ENCODE measurements at places on chromosomes 4 and X. TPM values are rescaled to one million over a fixed set of nuclear protein-coding genes. Genes with fewer than 3 reads are reported as not detected.

- DNase-seq: no peak
- no peaks in the 10 kb centered on the region for H3K36me3 ChIP-seq
- no peak overlapping the region for H3K27ac ChIP-seq
- H3K4me3 ChIP-seq: no peak overlapping the region
- peaks cover 10% of the 10 kb centered on the region for H3K4me1 ChIP-seq
Observed at GRCh38 chr4:100165809-100166208, 24.5 kb downstream of the DDIT4L start.

DNA sequence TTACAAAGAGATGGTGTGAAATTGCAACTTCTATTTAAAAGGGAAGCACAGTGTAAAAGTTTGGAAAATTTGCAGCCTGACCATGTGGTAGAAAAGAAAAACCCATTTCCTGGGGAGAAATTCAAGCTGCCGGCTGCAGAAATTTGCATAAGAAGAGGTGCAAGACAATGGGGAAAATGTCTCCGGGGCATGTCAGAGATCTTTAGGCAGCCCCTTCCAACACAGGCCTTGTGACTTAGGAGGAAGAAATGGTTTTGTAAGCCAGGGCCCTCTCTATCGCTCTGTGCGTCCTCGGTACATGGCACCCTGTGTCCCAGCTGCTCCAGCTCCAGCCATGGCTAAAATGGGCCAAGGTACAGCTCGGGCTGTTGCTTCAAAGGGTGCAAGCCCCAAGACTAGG, 40.4 kb downstream of the CCDC158 start:
- H3K27me3 ChIP-seq: no peaks in the 10 kb centered on the region
- peak overlapping the region; percentile 67 for H3K27ac ChIP-seq
- DNase-seq: peak; percentile 78

DNA sequence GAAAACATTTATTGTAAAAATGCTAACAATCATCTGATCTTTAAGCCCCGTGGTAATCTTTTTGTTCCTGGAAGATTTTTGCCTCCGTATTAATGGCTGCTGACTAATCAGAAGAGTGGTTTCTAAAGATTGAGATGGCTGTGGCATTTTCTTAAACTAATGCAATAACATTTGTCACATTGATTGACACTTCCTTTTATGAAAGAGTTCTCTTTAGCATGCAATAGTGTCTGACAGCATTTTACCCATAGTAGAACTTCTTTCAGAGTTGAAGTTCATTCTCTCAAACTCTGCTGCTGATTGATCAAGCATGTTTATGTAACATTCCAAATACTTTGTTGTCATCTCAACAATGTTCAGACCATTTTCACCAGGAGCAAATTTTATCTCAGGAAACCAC, 26.8 kb upstream of the UGT2B4 start:
- H3K27me3 ChIP-seq: no peaks in the 10 kb centered on the region
- H3K36me3 ChIP-seq: 0 out of 2 replicates have a peak, but pooled peaks cover 6% of the 10 kb centered on the region
- no peak overlapping the region for H3K4me3 ChIP-seq

- H3K4me3 ChIP-seq: no peak overlapping the region
- H3K4me1 ChIP-seq: no peaks in the 10 kb centered on the region
- no peak for DNase-seq
- no peaks in the 10 kb centered on the region for H3K36me3 ChIP-seq
- H3K27me3 ChIP-seq: peaks cover 10% of the 10 kb centered on the region
- H3K27ac ChIP-seq: no peak overlapping the region
Observed at GRCh38 chrX:38558686-38559085, 2.7 kb upstream of the TSPAN7 start.

DNA sequence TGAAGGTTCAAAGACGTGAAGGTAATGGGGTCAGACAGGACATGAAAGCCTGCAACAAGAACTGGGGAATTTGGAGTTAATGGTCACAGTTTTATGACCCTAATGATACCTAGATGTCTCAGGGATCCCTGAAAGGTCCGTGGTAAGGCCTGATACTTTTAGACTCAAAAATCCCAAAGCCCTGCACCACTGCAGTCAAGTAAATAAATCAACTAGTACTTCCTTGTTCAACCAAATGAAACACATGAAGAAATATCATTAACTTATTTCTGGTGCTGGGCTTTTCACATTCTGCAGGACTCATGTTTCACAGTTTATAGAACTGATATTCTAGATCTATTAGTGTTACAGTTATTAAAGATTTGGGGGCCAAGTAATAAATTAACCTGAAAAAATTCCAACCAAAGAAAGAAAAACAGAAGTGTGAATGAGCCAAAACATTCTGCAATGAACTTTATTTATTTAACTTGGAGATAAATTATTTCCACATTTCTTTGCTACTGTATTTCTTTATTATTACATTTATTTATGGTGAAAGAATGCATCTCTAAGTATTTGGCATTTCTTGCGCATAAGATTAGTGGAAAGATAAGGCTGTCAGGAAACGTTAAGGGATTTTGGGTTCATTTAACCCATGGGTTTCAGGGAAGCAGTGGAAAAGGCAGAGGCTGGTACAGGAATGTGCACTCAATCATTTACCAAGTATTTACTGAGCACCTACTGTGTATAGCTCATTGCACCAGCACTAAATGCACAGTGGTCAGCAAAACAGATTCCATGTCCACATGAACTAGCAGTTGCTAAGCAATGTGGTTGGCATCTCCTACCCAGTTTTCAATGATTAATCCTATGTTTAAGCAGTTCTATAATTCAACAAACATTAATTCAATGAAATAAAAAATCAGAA, 8.7 kb downstream of the WDFY3 start:
- peaks cover 64% of the 10 kb centered on the region for H3K4me1 ChIP-seq
- no peak for DNase-seq
- peak overlapping the region; percentile 20 for H3K27ac ChIP-seq
- no peaks in the 10 kb centered on the region for H3K36me3 ChIP-seq
- no peaks in the 10 kb centered on the region for H3K27me3 ChIP-seq

DNA sequence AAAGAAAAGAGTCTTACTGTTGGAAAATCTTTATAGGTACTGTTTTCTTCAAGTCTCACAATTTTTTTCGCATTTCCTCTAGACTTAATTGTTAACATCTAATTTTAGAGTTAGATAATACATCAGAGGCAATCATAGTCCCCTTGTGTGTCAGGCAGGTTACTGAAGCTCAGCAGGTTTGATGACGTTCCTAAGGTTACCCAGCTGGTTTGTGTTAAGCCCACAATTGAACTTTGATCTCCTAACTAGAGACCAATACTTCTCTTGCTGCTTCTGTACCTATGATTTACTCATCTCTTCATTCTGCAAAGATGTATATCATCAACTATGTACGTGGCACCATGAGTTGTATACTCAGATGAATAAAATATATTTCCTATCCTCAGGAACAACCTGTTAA, 131.6 kb upstream of the STIM2 start:
- no peak overlapping the region for H3K27ac ChIP-seq
- no peaks in the 10 kb centered on the region for H3K36me3 ChIP-seq

- no peak for DNase-seq
- H3K27ac ChIP-seq: no peak overlapping the region
- no peak overlapping the region for H3K4me3 ChIP-seq
- H3K27me3 ChIP-seq: no peaks in the 10 kb centered on the region
Observed at GRCh38 chr4:125666635-125667034, 351.9 kb downstream of the FAT4 start.

DNA sequence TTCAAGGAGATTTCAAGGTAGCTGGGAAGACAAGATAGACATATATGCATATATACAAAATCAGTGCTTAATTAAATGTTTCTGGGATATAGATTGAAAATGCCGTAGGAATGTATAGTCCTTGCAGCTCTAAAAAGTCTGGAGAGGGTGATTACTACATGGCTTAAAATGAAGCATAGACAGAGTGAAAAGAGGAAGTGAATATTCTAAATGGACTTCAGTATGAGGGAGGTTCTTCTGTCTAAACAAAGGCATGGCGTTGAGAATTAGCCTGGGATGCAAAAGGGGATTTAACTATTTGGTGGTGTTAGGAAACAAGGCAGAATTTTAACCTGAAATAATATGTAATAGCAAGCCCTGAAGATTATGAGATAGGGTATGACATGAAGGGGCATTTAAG, 141.5 kb upstream of the FRMPD4 start:
- no peaks in the 10 kb centered on the region for H3K27me3 ChIP-seq
- DNase-seq: no peak
- no peak overlapping the region for H3K27ac ChIP-seq
- H3K36me3 ChIP-seq: no peaks in the 10 kb centered on the region
- H3K4me3 ChIP-seq: no peak overlapping the region

DNA sequence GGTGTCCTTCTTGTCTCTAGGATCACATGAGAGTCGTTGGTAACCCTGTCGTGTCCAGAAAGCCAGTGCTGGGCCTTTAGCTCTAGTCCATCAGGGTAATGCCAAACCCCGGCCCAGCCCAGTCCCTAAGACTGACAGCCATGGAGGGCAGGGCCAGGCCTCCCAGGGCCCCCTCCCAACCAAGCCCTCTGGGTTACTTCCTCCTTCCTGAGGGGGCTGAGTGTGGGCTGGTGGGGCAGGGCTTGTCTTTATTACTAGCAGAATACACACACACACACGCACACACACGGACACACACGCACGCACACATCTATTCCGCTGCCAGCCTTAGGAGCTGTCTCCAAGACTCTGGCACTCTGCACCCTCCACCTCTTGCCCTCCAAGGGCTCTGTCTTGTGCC, 35.6 kb upstream of the CDKN2AIP start:
- no peak overlapping the region for H3K4me3 ChIP-seq
- no peaks in the 10 kb centered on the region for H3K4me1 ChIP-seq
- no peaks in the 10 kb centered on the region for H3K27me3 ChIP-seq
- no peaks in the 10 kb centered on the region for H3K36me3 ChIP-seq
- DNase-seq: no peak

DNA sequence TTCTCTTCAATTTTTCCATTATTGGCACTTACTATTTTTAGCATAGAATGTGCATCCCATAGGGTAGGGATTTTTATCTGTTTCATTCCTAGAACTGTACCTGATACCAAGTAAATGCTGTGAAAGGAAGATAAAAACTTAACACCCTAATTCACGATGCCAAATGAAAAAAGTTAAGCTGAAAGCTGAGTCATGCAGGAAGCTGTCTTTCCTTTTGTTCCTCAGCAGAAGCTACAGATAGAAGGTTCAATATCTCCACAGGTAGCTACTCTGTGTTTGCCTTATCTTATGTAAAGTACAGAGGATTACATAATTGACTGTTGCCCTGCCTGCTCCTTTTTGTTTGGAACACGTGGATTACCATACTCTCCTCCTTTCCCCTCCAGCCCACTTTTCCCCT, 77.0 kb downstream of the LRP2BP start:
- peak; percentile 86 for DNase-seq
- H3K4me3 ChIP-seq: peak overlapping the region; percentile 17
- H3K4me1 ChIP-seq: peaks cover 9% of the 10 kb centered on the region
- H3K27me3 ChIP-seq: no peaks in the 10 kb centered on the region
- peaks cover 12% of the 10 kb centered on the region for H3K36me3 ChIP-seq
- peak overlapping the region; percentile 91 for H3K27ac ChIP-seq

- H3K4me1 ChIP-seq: no peaks in the 10 kb centered on the region
- no peak overlapping the region for H3K27ac ChIP-seq
- H3K27me3 ChIP-seq: no peaks in the 10 kb centered on the region
- H3K4me3 ChIP-seq: no peak overlapping the region
- no peaks in the 10 kb centered on the region for H3K36me3 ChIP-seq
Observed at GRCh38 chr4:6724421-6725111, 8.6 kb downstream of the BLOC1S4 start.

GRCh38 chrX:9134366-9134765, 100.4 kb upstream of the FAM9B start:
- H3K27ac ChIP-seq: no peak overlapping the region
- H3K4me3 ChIP-seq: no peak overlapping the region
- H3K27me3 ChIP-seq: no peaks in the 10 kb centered on the region
- no peaks in the 10 kb centered on the region for H3K36me3 ChIP-seq
- H3K4me1 ChIP-seq: no peaks in the 10 kb centered on the region
- no peak for DNase-seq

DNA sequence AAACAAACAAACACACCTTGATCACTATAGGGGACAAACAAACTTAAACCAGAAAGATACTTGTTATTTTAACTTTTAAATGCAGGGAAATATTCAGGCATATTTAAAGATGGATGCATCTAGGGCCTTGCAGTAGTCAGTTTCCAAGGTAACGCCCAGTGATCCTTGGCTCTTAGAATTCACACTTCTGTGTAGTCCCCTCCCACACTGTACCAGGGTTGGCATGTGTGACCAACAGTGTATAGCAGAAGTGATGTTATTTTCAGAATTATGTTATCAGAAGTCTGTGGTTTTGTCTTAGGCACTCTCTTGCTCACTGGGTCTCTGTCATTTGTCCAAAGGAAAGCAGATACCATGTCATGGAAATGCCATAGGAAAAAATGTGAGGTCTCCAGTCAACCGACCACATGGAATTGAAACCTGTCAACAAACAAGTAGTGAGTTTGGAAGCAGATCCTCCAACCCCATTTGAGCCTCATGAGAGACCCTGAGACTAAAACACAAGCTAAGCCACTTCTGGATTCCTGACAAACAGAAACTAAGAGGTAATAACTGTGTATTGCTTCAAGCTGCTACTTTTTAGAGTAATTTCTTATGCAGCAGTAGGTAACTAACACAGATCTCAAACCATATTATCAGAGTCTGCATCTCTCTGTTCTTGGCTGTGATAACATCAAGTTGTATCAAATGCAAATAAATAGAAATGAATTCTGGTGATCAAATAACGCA, 670.3 kb downstream of the KCTD8 start:
- DNase-seq: no peak
- no peaks in the 10 kb centered on the region for H3K27me3 ChIP-seq
- no peak overlapping the region for H3K4me3 ChIP-seq
- no peak overlapping the region for H3K27ac ChIP-seq
- no peaks in the 10 kb centered on the region for H3K4me1 ChIP-seq

GRCh38 chr4:122212880-122213279, 60.7 kb downstream of the BLTP1 start:
- no peak for DNase-seq
- no peaks in the 10 kb centered on the region for H3K4me1 ChIP-seq
- H3K4me3 ChIP-seq: no peak overlapping the region
- H3K27me3 ChIP-seq: no peaks in the 10 kb centered on the region
- H3K27ac ChIP-seq: no peak overlapping the region

DNA sequence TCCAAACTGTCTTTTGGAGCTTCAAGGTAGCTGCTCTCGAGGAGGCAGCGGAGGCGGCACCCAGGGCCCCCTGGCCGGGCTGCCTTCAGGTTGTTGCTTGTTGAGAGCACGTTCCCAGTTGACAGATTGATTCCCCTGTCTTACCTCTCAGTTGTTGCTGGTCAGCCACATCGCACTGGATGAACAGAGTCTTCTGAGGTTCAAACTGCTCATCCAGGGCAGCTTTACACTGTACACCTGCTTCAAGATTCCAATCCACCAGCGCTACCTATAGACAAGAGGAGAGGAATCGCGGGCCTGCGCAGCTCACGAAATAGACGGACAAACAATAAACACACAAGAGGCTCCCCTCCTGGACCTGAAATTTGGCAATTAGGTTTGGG, 497 bp downstream of the HPGD start:
- H3K4me3 ChIP-seq: peak overlapping the region; percentile 81
- H3K27ac ChIP-seq: no peak overlapping the region
- DNase-seq: peak; percentile 42

- no peaks in the 10 kb centered on the region for H3K27me3 ChIP-seq
- DNase-seq: no peak
- H3K4me3 ChIP-seq: peak overlapping the region; percentile 76
- no peaks in the 10 kb centered on the region for H3K36me3 ChIP-seq
- no peak overlapping the region for H3K27ac ChIP-seq
- peaks cover 60% of the 10 kb centered on the region for H3K4me1 ChIP-seq
Observed at GRCh38 chrX:110316351-110317060, 1.4 kb downstream of the AMMECR1 start.

Gene TCP11X2
- 1.6 TPM for total RNA-seq

Gene RS1
- total RNA-seq: not detected

- H3K27ac ChIP-seq: no peak overlapping the region
- no peak overlapping the region for H3K4me3 ChIP-seq
- no peaks in the 10 kb centered on the region for H3K36me3 ChIP-seq
- DNase-seq: no peak
Observed at GRCh38 chrX:69365755-69366154, 138.4 kb upstream of the NALF2 start.

Gene EFHC2
- total RNA-seq: 2.6 TPM

All from GM23338 (cell line).